Suppressor macrophage treated with lipopolysaccharide for 1 hour (primary cell): ENCODE measurements at places on chromosomes 11 and 22.

DNA sequence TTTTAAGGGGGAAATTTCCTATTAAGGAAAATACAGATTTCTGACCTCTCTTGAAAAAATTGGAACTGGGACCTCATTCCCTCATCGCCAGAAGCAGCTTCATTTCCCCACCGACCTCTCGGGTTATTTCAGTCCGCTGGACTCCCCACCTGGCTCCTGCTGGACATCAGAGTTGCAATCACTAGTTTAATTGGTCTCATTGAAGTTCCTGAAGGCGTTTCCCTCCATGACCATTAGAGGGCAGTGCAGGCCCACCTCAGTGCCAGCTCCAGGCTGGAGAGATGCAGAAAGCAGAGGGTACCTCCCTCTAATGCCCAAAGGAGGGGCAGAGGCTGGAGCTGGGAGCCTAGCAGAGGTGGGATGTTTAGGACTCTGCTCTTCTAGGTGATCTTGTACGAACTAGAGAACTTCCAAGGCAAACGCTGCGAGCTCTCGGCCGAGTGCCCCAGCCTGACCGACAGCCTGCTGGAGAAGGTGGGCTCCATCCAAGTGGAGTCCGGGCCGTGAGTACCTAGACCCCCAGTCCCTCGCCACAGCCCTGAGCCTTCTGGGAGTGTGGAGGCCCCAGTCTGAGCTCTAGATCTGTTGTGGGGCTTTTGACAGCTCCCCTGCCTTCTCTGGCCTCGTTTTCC is 2.7 kb downstream of the CRYBB3 start:
- DNase-seq, result peak; percentile 74

GRCh38 chr11:26106726-26107125 is 225.2 kb upstream of the ANO3 start:
- no peak for DNase-seq

DNA sequence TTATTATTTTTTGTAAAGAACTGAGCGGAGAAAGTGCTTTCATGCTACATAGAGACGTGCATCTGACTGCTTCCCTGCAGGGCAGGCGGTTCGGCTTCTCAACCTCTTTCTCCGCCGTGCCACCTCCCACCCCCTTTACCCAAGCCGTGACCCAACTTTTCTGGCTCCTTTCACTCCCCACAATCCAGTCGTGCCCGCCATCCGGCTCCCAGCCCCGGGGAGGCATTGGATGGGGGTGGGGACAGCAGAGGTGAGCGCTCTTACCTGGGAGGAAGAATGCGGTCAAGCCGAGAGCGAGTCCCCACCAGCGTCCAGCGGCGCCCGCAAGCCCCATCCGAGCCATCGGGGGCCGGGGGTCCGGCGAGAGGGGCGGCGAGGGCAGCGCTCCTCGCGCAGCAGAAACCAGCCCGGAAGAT is 781 bp downstream of the NECTIN1 start:
- peak; percentile 30 for DNase-seq

DNA sequence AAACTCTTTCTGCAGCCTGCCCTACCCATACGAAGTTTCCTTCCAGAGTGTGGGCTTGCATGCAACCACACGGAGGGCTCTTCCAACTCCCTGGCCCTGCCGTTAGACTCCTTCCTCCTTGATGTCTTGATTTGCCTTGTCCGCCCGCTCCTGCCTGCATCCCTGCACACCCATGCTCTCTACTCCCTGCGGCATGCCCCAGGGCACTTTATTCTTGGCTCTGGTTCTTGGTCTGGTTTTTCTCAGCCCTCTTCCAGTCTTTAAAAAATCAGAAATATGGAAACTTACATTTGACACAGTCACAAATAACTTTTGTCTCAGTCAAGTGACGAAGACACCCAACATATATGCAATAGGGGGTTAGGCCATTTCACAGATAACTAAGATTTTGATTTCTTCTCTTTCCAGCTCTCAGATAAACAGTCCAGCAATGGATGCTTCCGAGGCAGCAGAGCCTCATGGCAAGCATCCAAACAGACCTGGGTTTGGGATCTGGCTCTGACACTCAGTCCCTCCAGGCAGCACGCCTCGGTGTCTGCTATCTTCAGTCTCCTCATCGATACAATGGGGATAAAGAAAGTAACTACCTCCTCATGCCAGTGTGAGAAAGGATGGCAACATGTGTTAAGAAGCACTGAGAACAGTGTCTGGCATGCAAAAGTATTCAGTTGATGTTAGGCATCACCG is 15.7 kb upstream of the OPCML start:
- no peak for DNase-seq

DNA sequence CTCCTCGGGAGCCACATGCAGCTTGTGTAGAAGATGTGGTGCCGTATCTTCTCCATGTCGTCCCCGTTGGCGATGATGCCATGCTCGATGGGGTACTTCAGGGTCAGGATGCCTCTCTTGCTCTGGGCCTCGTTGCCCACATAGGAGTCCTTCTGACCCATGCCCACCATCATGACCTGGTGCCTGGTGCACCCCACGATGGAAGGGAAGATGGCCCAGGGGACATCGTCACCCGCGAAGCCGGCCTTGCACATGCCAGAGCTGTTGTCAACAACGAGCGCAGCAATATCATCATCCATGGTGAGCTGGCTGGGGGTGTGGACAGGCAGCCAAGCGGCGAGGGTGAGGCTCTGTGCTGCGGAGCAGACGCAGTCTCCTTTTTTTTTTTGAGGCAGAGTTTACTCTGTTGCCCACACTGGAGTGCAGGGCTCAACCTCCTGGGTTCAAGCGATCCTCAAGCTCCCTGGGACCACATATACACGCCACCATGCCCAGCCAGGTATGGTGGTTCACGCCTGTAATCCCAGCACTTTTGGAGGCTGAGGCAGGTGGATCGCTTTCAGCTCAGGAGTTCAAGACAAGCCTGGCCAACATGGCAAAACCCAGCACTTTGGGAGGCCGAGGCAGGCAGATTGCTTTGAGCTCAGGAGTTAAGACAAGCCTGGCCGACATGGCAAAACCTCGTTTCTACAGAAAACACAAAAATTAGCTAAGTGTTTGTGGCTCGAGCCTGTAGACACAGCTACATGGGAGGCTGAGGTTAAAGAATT is 17.3 kb upstream of the EP300 start:
- DNase-seq, result no peak

GRCh38 chr11:31790649-31791048 is 20.5 kb downstream of the PAX6 start:
- no peak for DNase-seq

DNA sequence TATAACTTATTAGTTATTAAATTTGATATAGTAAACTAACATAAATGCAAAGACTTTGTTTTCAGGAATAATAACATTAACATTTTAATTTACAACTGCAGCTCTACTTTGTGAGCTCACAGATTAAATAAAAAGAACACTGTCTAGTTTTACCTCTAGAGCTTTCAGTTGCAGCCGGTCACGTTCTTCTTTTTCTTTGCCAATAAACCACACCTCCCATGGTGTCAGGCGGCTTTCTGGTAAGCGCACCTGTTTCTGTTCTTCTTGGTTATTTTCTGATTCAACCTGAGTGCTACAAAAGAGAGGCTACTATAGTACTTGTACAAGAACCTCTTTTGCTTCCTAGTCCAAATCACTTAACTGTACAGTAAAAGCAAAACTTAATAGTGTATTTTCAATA is 5.8 kb downstream of the CCDC34 start:
- no peak for DNase-seq

DNA sequence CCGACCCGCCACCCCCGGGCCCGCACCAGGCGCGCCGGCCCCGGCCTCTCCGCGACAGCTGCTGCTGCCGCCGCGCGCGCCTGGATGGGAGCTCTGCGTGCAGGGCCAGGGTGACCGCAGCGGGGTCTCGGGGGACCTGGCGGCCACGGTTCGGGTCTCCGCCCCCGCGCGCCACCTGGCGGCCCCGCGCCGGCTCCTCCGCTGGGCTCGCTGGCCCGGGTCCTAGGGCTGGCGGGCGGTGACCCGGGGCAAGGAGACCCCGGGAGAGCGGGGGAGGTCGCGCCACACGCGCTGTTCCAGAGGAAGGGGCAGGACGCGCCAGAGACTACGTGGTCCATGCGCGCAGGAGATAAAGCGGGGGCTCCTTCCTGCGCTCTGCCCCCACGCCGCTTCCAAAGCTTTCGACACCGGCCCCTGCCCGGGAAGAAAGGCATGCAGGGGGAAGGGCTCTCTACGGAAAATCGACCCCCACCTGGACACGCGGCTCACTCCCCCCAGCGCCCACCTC is 562 bp downstream of the SHANK2 start:
- DNase-seq, result no peak

- DNase-seq, result no peak
Measured at GRCh38 chr22:20114506-20115475, 1.1 kb upstream of the RANBP1 start.

DNA sequence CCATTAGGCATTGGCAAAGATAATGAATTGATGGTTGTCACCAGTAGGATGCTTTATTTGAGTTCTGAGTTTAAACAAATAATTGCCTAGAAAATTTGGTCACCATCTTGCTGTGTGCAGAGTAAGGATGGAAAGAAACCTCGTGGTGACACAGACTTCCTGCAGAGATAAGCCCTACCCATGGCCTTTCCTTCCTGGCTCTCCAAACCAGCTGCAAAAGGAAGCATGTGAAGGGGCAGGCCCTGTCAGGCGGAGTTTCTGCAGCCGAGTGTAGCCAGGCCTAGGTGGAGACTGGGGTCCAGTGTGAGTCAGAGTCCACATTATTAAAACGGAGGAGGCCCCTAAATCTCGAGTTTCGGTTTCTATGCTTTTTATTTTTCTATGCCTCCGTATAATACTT is 83.1 kb upstream of the ADSL start:
- DNase-seq, result peak; percentile 38

DNA sequence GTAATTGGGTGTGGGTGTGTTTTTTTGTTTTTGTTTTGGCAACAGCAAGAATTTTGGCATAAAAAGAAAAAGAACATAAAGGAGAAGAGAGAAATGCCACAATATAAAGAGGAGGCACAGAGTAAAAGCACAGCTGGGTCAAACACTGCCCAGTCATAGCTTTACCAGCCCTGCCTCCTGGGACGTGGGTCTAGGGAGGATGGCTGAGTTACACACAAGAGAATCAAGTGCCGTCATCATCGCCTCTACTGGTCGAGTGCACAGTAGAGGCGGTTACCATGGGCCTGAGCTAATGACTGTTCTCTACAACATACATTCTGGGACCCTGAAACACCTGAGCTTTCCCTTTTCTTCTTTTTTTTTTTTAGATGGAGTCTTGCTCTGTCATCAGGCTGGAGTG is 87.6 kb upstream of the BID start:
- DNase-seq, result no peak

GRCh38 chr22:45511847-45512261 is 9.2 kb downstream of the FBLN1 start:
- no peak for DNase-seq

GRCh38 chr11:19763330-19763729 is 50.7 kb downstream of the NAV2 start:
- DNase-seq, result no peak

DNA sequence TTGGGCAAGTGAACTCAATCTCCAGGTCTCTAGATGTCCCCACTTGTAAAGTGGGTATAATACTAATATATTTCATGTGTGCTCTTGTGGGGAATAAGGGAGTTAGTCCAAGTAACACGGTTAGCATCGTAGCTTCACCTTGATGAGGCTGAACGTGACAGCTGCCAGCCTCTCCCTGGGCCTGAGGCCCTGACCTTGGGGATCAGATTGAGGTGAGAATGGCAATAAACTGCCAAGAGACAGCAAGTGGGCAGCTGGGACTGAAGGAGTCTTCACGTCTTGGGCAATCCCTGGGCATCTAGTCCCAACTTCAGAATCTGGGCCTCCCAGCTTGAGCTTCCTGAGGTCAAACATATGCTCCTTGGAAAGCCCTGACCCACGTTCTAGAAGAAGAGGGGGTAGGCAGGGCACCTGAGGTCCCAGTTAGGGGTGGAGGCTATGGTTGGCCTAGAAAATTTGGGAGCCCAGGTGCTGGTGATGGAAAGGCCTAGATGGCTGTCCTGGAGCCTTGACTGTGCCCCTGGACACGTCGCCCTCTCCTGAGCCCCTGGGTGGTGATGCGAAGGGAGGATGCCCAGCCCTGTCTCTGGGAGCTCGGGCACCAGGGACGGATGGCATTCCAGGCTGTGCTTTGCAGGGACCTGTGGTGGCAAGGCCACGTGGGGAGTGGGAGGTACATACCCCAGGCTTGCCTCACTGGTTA is 23.4 kb downstream of the ADAMTS15 start:
- DNase-seq, result no peak

DNA sequence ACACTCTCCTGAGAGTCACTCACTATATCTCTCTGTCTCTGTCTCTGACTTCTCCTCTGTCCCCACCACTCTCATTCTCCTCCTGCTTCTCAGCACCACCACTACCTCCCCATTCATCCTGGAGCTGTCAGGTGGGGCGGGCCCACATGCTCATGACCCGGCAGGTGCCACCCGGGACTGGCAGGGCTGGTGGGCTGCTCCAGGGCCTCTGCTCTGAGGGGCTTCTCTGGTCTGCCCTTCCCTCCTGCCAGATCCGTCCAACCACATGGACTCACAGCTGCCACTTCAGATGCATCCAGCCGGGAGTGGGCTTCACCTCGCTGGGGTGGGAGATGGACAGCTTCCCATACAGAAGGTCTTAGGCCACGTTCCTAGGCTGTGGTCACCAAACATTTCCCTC is 4.8 kb upstream of the EMID1 start:
- no peak for DNase-seq

GRCh38 chr11:126080161-126080941 is 17.7 kb upstream of the CDON start:
- no peak for DNase-seq

GRCh38 chr22:41446057-41446501 is 522 bp downstream of the TOB2 start:
- DNase-seq, result peak; percentile 24

DNA sequence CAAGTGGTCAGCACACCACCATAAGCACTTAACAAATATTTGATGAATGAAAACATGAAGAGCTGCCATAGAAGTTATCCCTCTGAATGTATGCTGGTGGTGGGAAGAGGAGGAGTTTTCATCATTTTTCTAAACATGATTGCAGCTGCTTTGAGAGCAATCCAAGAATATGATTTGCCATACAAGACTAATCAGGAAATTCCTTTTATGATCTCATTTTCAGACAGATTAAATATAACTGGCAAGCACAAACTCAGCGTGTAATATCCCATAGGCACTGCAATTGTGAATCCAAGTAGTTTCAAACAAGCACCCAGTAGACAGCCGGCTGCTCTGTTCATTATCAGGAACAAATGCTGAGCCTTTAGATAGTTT is 505.7 kb upstream of the LUZP2 start:
- no peak for DNase-seq

- no peak for DNase-seq
Measured at GRCh38 chr22:48147404-48147803, 1385.0 kb downstream of the TBC1D22A start.

- DNase-seq, result peak; percentile 81
Measured at GRCh38 chr11:59102259-59102765, 4.7 kb upstream of the FAM111B start.
